Suppressor macrophage treated with lipopolysaccharide for 4 hours (primary cell): ENCODE measurements at places on chromosomes 11 and 22.

GRCh38 chr11:8748317-8748716, 65.7 kb downstream of the RPL27A start:
- no peak for DNase-seq

GRCh38 chr11:126494831-126495230, 139.3 kb downstream of the ST3GAL4 start:
- no peak for DNase-seq

DNA sequence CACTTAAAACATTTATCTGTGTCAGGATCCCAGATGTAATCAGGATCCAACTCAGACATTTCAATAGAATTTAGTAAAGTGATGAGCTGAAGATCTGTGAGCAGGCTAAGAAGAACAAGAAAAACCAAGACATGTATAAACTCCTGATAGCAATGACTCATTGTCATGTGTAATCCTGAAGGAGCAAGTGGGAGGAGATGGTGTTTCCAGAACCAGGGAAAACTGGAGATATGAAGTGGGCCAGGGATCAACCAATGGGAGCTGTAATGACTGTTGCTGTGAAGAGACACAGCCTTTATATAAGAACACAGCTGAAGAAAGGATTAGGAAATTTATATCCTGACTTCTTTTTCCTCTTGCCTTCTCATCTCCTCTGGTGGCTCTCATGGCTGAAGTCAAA, 682.5 kb upstream of the ARHGAP42 start:
- no peak for DNase-seq

GRCh38 chr11:114077482-114078305, 18.2 kb downstream of the ZBTB16 start:
- no peak for DNase-seq

DNA sequence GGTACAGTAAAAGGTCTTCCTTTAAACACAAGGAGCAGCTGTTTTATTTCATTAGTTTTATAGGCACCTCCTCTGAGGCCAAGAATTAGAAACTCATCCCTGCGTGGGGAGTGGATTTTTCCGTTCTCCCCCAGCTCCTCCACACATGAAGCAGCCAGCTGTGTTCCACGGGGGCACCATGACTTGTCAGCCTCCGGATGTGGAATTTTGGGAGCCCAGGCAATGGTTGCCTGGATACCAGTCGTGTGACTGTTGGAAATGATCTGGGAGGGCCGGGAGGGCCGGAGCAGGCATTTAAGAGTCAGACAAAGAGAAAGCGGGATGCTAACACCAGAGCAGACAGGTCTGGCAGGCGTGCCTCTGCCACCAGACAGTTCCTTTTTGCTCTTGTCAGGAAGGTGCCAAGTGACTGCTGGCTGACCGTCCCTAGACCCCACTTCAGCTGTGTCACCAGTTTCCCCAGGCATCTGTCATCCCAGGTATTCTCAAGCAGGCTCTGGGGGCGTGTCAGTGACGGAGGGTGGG, 15.9 kb upstream of the CDC42EP2 start:
- no peak for DNase-seq

DNA sequence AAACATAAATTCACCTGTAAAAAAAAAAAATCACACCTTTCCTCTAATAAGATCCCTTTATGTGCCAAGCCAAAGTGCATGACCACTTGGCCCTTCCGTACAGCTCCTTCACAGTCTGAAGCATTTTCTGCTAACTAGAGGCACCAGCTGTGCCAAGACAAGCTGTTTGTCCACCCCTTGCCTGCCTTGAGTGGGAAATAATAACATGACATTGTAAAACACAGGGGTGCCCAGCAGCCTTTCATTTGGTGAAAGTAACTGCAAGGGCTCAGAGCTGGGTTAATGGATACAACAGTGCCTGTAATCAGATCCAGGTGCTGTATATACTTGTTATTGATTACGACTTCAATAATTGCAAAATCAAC, 59.2 kb downstream of the DDIAS start:
- DNase-seq: no peak

DNA sequence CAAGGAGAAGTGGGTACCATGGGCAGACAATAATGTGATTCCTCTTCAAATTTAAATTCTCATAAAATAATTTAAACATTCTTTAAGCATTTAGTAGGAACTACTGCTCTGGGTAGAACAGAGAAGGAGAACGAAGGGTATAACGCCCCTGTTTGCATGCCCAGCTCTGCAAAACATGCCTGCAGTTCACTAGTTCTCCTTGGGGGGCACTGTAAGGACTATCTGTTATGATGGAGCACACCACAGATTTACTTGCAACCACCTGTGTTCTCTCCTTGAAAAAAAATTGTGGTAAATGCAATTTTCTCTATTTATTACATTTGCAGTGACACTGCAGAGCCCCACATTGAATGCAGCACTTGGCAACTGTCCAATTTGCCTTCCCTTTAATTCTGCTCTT, 100.3 kb downstream of the GUCY1A2 start:
- no peak for DNase-seq

GRCh38 chr11:1353383-1354124, 36.2 kb upstream of the BRSK2 start:
- no peak for DNase-seq

DNA sequence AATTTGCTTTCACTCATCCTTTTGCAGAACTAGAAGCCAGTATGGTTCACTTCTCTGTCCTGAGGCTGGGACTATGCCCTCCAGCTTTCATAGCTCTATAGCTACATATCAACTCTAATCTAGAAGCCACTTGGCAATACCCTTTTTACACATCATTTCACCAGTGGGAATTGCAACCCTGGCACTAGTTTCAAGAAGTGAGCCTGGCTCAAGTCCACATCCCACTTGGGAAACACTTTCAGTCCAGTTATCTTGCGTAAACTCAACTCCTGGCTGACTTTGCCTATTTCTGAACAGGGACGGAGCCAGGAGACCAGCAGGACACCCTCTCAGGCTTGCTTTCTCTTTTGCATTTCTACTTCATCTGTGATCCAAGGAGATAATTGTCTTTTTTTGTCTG, 19.9 kb upstream of the FAT3 start:
- no peak for DNase-seq
